ENCODE measurements at places on chromosomes 4 and X.
A peak's percentile ranks its signal among the peaks of the same experiment; 100 is the strongest.

GRCh38 chr4:37568489-37568888 is 117.7 kb downstream of the RELL1 start:
- DNase-seq = no peak

- no peak for DNase-seq
These were observed 144.5 kb downstream of the APBB2 start for GRCh38 chr4:41069838-41070237.

- no peak for DNase-seq
These were observed 7.1 kb upstream of the TLR2 start for GRCh38 chr4:153676984-153677383.

DNA sequence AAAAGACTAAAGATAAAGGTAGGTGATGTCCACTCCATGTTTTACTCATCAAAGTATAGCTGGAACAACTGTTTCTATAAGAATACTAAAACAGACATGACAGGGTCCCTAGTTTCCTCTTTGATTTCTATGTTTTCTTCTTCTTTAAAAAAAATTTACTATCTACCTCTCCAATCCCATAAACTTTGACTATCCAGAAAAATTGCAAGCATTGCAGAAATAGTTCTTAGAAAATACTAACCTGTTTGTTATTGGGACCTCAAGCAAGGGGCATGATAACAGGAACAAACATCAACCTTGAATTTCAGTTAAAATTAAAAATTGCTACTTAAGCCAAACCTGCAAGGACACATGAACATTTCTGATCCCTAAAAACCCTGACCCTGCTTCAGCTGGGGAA is 1226.5 kb downstream of the C4orf33 start:
- no peak for DNase-seq

- DNase-seq = no peak
These were observed 19.4 kb upstream of the YTHDC1 start for GRCh38 chr4:68369142-68369805.

DNA sequence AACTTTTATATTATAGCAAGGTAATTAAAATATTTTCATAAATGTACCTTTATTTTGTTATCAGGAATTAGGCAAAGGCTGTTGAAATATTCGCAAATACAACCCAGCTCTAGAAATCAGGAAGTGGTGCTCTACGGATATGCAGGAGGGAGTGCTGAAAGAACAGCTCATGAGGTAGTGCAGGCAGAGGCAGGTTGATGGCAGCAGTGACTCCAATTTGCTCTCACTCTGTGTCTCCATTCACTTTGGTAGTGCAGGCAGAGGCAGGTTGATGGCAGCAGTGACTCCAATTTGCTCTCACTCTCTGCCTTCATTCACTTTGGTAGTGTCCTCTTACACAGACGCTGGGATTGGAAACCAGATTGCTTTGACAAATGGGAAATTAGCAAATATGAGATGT is 277.9 kb downstream of the TRIML1 start:
- DNase-seq = no peak

DNA sequence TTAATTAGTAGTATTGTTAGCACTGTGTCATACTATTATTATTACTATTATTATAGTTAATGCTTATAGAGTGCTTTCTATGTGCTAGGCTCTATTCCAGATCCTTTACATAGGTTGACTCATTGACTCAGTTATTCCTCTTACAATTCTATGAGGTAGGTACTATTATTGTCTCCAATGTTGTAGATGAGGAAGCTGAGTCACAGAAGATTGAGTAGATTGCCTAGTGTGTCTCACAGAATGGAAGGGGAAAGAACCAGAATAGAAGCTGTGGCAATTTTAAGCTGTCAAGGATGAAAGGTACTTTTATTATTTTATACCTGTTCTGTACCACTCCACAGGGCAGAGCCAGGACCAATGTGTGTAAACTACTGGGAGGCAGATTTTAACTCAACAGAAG is 1.9 kb upstream of the TCEAL1 start:
- DNase-seq = no peak

DNA sequence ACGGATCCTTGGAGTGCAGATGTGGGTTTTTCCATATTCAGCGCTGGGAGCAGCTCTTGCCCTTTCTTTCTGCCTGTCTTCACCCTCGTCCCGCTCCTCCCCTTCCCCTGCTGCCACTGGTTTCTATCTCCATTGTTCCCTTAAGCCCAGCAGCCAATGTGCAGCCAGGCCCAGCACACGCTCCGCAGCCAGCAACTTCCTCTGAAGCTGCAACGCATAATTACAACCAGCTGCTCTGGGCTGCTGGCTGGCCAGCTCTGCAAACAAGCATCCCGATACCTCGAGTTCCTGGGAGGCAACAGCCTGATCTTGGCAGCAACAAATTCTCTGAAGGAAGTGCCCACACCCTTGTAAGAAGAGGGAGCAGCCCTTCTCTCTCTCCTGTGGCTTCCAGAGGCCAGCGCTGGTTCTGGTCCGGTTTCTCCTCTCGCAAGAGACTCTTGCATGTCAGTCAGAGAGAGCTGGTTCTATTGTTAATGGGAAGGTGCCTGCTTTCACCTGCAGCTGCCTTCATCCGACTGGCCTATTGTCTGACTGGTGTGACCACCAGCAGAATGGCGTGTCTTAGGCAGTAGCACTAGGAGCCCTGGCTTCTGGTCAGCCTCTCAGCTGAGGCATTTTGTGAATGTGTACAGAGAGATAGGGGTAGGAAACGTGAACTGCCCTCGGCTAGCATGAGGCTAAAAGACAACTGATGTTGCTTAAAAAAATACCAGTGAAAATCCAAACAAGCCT is 83.8 kb upstream of the MAML3 start:
- peak; percentile 88 for DNase-seq

GRCh38 chrX:44778254-44778653 is 65.6 kb upstream of the DUSP21 start:
- no peak for DNase-seq

DNA sequence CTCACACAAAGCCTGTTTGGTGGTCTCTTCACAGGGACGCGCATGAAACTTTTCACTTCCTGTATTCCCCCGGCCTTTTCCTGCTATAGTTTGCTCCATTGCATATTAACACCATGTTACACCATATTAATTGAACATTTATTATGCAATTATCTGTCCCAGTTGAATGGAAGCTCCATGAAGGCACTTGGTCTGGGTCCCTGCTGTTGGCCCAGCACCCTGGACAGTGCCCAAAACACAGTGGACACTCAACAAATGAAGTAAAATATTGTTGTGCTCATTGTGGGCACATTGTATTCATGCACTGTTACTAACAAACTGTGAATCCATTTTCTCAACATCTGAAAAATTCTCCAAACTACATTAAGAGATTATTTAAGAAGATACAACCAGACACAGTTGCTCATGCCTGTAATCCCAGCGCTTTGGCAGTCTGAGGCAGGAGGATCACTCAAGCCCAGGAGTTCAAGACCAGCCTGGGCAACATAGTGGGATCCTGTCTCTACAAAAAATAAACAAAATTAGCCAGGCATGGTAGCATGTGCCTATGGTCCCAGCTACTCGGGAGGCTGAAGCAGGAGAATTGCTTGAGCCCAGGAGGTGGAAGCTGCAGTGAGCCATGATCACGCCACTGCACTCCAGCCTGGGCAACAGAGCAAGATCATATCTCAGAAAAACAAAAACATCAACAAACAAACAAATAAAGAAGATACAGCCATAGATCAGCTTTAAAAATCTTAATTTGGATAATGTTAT is 292.7 kb upstream of the TENM3 start:
- DNase-seq = no peak

DNA sequence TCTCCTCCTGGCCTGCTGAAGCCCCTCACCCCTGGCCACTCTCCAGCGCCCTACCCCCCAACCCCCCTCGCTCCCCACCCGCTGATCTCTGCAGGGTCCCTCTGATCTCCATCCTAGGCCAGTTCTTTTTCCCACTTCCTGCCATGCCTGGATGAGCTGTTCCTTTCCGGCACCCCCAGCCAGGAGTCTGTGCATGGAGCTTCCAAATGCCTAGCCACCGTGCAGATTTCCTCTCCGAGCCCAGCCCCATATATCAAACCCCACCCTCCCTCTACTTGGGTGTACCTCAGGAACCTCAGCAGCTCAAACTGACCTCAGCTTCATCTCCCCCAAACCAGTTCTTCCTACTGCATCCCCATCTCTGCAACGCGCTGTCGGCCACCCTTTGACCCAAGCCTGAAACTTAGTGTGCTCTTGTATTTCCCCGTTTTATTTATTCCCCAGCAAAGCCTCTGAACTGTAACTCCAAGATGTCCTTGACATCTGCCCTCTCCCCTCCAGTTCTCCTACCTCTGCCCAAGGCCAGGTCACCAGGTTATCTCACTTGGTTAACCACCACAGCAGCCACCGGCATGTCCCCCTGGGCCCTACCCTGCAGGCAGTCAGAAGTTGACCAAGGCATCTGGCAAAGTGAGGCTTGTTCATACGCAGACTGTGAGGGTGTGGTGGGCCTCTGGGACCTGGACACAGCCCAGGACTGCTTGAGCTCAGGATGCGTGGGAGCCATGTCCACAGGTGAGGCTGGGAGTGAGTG is 194.9 kb upstream of the PSAPL1 start:
- no peak for DNase-seq

GRCh38 chr4:92215476-92215875 is 88.3 kb upstream of the GRID2 start:
- no peak for DNase-seq

DNA sequence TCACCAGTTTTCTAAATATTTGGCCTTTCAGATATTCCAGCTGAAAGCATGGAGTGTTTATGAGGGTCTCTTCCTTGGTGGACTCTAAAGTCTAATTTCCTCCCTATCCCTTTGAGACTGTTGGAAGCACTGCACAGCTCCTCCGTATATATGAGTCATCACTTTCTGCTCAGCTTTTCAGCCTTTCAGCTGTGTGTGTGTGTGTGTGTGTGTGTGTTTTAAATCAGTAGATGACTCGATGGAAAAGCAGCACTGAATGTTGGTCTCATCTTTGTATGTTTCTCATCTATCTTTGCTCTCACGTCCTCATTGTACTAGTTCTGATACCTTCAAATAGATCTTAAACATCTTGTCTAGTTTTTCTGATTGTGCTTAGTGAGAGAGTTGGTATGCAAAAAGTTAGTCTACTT is 81.6 kb downstream of the ZFX start:
- DNase-seq = no peak

DNA sequence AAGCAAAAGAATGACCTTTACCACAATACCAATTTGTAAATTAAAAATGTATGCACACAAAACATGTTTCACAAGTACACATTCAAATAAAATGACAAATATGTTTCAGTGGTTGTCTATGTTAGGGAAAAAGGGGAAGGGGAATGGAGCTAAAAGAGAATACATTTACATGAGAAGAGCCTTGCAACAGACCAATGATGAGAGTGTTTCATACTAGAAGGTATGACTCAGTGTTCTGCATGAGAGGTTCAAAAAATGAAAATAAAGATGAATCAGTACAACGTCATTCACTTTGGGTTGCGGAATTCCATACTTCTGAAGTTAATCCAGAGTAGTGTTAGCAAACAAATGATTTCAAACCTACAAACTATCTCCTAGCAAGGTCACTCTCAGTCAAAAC is 51.7 kb downstream of the RPGR start:
- DNase-seq = no peak

Measured in SK-N-SH (cell line).